Adrenal gland (tissue), 19 donors: ENCODE measurements at places on chromosomes 7 and 10. TPM values are rescaled to one million over a fixed set of nuclear protein-coding genes. Genes with fewer than 3 reads are reported as not detected.

Gene SFTPA1
- not detected for total RNA-seq

GRCh38 chr7:104328296-104328969, at the start of gene LHFPL3:
LHFPL3 (plus strand) TSS chr7:104328603.
- no peak for DNase-seq

GRCh38 chr7:30091491-30091912, 43.3 kb upstream of the MTURN start:
- no peak for DNase-seq

DNA sequence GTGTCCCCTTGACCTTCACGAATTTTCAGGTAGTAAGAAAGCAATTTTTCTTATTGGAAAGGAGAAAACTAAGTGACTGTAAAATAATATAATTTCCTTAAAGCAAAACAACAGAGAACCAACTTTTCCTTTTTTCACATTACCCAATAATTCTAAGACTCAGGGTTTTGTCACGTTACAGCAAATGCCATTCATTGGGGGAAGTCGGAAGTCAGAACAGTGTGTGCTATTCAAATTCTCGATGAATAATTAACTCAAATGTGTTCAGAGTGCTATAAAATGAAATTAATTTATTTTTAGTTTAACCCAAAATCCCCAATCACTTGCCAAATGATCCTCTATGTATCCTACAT, 40.0 kb downstream of the DIP2C start:
- no peak for DNase-seq

Gene WASL
- 51.3 TPM for total RNA-seq
